ENCODE measurements at places on chromosomes 2 and 18.

DNA sequence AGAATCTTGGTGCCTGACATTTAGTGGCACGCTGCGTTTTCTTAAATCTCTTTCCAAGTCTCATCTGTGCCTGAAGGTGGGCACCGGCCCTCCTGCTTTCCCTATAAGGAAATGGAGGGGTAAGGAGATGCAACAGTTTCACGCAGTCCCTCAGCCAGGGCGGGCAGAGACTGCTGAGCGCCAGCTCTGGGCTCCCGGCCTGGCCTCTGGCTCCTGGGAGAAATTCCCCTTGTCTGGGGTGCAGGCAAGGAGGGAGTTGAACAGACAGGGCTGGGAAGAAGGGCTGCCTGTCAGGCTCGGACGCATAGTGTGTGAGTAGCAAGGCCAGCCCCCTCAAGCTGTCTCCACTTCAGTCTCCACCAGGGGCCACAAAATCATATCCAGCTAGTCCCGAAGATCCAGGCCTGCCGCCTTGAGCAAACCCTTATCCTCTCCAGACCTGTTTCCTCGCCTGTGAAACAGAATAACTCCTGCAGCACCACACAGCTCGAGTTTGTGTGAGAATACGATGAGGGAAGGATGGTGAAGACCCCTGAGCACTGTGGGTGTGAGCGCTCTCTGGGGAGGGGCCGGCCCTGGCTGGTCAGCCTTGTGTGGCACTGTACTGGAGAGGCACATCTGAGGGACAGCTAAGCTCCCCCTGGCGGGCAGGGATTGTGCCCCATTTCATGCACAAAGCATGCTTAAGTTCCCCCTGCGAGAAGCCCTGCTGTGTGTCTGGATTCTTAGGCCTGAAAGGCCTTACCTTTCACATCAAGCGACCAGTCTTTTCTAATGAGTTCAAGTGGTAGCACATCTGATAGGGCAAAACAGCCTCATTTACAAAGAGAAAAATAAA lies 33.8 kb downstream of the SDC1 start:
- no peak for DNase-seq

DNA sequence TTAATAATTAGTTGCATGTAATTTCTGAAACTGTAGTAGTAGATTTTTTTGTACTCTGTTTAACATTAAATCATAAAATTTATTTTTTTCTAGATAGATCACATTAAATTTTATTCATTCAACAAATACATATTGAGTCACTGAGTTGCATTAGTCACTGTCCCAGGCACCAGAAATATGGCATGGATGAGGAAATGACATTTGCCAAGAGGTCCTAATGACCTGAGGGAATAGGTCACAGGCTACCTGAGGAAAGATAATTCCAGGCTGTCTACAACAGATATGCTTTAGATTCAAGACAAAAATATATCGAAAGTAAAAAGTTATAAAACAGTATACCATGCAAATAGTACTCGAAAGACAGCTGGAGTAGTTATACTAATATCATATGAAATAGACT lies 852.4 kb upstream of the ACVR2A start:
- DNase-seq = no peak

GRCh38 chr2:44786045-44786816 lies 155.3 kb upstream of the SIX3 start:
- DNase-seq = no peak

DNA sequence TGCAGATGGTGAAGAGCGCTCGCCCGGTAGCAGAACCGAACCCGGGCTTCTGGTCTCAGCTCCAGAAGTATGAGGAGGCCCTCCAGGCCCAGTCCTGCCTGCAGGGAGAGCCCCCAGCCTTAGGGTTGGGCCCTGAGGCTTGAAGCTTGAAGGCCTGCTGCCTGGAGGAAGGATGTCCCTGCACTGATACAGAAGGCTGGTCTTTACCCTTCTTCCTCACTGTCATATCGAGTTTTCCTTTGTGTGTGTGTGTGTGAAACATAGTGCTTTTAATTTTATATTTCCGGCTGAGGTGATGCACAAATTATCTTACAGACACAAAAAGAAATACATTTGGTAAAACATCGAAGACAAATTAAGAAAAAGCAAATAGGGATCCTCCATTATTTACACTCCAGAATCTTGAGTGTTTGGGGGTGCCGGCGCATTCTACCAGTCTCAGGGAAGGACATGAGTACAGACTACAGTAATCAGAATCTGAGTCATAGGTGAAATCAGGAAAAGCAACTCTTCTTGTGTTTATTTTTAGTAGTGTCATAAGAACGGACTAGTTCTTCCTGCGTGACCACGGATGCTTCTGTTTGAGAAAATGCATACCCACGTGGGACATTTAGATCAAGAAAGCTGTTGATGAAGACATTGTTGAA lies 1.3 kb downstream of the DUSP28 start:
- DNase-seq = peak; percentile 60

GRCh38 chr2:111697560-111697959 lies 186.4 kb downstream of the ANAPC1 start:
- no peak for DNase-seq

GRCh38 chr2:188607501-188607900 lies 315.8 kb downstream of the GULP1 start:
- DNase-seq = no peak

GRCh38 chr2:191255756-191256312 lies 10.6 kb downstream of the MYO1B start:
- no peak for DNase-seq

DNA sequence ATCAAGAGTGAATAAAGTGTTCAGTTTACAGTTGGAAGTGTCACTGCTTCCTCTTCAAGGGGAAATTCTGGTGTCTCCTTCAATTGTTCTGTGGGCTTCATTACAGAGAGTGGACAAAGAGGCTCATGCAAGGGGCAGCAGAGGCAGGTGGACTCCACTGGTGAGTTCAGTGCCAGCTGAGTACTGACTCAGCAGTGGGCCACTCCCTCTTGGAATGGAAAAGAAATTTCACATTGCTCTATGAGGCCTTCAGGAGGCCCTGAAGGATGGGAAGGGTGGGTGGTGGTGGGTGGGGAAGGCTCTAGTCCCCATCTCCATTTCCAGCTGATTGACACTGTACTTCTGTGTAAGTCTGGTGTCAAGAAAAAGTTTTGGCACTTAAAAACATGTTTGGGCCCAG lies 66.4 kb downstream of the PRELID3A start:
- DNase-seq = no peak

DNA sequence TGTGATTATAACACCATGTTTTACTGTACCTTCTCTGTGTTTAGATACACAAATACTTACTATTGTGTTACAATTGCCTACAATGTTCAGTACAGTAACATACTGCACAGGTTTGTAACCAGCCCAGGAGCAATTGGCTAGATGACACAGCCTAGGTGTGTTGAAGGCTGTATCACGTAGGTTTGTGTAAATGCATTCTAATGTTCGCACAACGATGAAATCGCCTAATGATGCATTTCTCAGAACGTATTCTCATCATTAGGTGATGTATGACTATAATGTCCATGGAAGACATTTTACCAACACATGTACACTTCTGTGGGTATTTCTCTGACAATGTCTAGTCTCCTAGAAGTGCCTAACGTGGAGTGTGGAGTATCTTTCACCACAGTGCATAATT lies 165.9 kb upstream of the KLF7 start:
- no peak for DNase-seq

GRCh38 chr2:128745946-128746345 lies 427.3 kb upstream of the HS6ST1 start:
- no peak for DNase-seq

DNA sequence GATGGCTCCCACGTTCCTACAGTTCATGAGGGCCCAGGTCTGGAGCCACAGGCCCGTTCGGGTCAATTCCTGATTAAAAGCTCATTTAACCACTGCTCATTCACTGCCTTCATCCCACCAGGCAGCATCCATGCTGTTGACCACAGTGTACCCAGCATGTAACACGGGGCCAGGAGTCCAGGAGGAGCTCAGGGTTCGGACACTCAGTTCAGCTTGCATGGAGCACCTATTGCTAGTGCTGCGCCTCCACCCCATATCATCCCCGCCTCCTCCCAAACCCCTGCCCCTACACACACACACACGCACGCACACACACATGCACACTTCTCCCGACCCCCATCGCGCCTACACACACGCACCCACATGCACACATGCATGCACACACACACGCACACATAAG lies 72.9 kb upstream of the SNTG2 start:
- DNase-seq = peak; percentile 35

- no peak for DNase-seq
These were observed 219.6 kb downstream of the LTBP1 start for GRCh38 chr2:33166287-33166881.

- no peak for DNase-seq
These were observed 77.2 kb upstream of the SLC38A11 start for GRCh38 chr2:165032559-165032958.

DNA sequence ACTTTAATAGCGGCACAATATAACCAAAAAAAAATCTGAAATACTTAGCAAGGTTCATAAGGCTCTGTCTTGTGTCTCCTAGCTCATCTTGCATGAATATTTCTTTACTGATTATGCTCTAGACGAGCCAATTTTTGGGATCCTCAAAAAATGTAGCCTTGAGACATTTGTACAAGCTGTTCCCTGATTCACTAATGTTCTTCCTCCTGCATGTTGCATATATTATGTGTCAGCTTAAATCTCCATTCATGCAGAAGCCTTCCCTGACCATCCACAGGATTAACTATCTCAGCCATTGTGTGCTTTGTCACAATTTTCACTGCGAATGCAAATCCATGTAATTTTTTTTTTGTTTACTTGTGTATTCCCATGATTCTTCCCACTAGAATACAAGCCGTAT lies 594.0 kb upstream of the VRK2 start:
- no peak for DNase-seq

- no peak for DNase-seq
These were observed 87.7 kb downstream of the LIMS1 start for GRCh38 chr2:108621687-108622681.

DNA sequence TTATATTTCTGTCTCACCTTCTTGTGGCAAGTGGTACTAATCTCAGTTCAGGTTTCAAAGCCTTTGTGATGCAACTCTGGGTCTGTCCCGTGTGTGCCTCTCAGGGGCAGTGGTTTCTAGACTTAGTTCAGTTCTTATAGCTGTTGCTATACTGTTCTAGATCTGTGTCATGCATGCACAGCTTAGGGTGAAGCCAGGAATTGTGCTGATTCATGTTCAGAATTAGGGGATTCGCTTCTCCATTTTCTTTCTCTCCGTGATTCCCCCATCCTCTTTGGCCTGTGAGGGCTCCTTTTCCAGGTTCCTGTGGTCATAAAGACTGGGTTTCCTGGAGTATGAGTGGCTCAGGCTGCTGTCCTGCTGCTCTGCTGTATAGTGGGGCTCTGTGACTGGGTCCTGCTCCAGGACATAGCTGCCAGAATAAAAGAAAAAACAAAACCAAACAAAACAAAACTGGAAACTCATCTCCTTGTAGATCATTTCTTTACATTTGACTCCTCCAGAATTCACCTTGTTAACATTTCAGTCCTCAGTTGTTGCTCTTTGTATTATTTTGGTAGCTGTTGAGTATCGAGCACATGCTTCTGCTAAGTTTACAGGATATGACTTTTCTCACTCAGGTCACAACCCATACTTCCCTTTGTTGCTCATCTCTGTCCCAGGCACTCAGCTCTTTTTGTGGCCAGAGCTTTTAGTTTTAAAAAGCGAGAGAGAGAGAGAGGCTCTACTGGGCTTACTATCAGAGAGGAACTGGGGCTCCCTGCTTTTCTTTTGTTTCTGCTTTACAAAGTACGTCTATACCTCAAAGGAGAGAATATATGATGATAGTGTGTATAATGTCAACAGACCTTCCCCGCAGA lies 34.2 kb downstream of the CERS6 start:
- peak; percentile 71 for DNase-seq

DNA sequence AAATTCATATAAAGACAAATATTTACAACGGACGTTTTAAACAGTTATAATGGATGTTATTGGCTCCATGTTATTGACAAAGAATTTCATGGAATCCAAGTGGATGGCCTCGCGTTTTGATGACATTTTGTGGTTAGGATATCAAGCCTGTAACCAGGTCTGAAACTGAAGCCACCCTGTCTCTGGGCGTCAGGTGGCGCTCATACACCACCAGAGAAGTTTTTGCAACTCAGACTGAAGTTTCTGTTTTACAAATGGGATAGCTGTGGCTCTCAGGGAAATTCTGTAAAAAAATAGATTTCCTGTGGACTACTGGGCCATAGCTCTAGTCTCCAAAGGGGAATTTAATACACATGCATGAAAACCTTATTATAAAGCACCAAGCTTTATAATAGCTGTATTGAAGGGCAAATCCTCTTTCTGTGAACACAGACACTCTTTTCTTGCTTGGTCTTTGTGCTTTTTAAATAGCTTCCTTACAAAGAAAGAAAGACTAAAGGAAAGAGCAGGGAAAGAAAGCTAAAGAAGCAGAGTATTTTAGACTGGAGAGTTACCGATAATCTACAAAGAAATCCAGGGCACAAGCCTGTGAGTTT lies 86.7 kb downstream of the C18orf54 start:
- DNase-seq = no peak

- no peak for DNase-seq
These were observed 121.5 kb downstream of the GCA start for GRCh38 chr2:162465430-162465829.

- no peak for DNase-seq
These were observed 88.2 kb downstream of the GREB1L start for GRCh38 chr18:21330122-21330701.

DNA sequence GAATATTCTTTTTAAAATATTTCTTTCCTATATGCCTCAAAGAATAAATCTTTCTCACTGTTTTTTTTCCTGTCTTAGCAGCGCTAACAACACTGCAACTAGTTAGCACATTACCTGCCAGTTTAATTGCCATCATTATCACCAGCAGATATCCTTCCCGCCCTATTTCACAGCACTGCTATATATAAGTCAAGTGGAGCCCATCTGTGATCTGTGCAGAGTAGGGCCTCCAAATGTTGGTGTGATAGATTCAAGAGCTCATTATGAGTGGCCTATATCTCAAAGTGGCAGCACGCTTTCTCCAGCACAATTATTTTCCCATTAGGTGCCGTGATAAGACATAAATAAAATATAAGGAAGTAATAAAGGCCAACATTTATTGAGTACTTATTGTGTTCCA lies 19.8 kb upstream of the RGPD4 start:
- DNase-seq = no peak

- no peak for DNase-seq
These were observed 93.1 kb downstream of the CABLES1 start for GRCh38 chr18:23228102-23229061.

- no peak for DNase-seq
These were observed 8.8 kb downstream of the ODC1 start for GRCh38 chr2:10439185-10439879.

- no peak for DNase-seq
These were observed 3.0 kb upstream of the FOSL2 start for GRCh38 chr2:28389399-28390240.

GRCh38 chr2:15692551-15693377 lies 101.1 kb downstream of the DDX1 start:
- no peak for DNase-seq

- DNase-seq = no peak
These were observed 249.4 kb downstream of the GRB14 start for GRCh38 chr2:164371916-164372315.

DNA sequence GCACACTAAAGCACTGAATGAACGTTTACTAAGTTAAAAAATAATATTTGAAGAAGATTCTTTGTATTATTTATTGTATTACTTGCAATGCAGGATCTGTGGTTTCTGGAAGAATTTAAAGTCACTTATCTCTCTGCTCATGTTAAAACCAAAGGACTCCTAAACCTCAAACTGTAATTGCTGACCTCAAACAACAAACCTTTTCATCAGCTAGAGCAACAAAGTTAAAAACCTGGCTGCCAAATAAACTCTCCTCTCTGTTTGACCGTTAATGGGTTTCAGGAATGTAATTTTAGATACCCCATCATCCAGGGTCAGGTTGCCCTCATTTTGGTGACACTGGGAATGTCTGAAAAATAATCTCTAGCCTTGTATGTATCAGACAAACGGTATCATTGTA lies 239.1 kb downstream of the TGIF1 start:
- DNase-seq = no peak

GRCh38 chr2:45786030-45786835 lies 134.8 kb downstream of the PRKCE start:
- no peak for DNase-seq

Data from activated CD8-positive, alpha-beta memory T cell treated with anti-CD3 and anti-CD28 coated beads for 24 hours (primary cell).